ENCODE measurements at places on chromosomes 6 and 20.
A peak's percentile ranks its signal among the peaks of the same experiment; 100 is the strongest.

- DNase-seq = no peak
Measured at GRCh38 chr6:107228754-107229153, 113.4 kb upstream of the BEND3 start.

DNA sequence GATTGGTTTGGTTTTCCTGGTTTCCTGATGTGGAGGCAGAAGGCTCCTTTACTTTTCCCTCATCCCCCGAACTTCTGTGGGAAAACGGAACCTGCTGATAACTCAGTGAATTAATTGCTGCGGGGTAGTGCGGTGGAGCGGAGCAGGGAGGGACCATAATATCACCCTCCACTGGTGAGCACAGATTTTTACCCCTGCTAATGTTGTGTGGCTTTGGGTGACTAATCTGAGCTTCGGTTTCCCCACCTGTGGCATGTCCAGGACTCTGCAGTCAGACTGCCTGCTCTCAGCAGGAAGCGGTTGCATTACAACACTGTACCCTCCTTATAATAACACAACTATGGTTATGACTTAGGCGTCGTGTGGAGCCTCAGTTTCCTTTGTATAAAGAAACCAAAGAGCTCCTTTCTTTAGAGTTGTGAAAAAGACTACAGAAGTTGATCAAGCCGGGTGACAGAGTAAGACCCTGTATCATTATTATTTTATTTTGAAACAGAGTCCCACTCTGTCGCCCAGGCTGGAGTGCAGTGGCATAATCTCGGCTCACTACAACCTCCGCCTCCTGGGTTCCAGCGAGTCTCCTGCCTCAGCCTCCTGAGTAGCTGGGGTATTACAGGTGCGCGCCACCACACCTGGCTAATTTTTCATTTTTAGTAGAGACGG is 2.2 kb upstream of the ID1 start:
- DNase-seq = no peak

- peak; percentile 37 for DNase-seq
Measured at GRCh38 chr6:106511288-106512047, 117.8 kb downstream of the RTN4IP1 start.

GRCh38 chr6:30136570-30137286 is 788 bp downstream of the TRIM40 start:
- no peak for DNase-seq

DNA sequence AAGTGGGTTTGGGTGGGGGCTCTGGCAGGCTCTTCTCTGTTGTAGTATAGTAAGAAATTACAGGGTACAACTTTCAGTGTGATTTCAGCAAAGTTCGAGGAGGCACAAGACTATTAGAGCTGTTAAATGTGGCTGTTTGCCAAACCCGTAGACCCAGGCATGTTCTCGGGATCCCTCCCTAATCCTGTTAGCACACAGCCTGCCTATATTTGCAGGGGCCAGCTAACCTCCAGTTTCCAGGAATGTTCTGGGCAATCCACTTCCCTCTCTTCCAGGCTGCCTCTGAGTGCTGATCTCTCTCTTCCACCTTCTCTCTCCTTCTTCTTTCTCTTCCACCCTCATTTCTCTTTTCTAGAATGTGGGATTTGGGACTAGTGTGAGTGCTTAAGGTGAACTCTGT is 34.8 kb upstream of the ZFP64 start:
- DNase-seq = no peak

DNA sequence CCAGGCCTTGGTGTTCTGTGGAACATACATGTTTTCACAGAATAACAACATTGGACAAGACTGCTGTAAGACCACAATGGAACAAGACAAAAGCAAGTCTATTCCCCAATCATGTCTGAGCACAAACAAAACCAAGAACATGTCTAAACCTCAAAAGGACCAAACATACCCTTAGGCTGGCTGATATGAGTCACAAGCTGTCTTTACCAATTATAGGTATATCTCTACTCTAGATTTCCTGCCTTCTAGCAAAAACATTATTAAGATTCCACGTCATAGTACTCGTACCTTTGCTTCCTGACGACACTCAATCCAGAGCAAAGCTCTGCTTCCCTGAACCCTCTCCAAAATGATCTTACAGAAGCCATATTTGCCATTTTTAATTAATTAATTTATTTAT is 15.4 kb upstream of the L3MBTL1 start:
- no peak for DNase-seq

DNA sequence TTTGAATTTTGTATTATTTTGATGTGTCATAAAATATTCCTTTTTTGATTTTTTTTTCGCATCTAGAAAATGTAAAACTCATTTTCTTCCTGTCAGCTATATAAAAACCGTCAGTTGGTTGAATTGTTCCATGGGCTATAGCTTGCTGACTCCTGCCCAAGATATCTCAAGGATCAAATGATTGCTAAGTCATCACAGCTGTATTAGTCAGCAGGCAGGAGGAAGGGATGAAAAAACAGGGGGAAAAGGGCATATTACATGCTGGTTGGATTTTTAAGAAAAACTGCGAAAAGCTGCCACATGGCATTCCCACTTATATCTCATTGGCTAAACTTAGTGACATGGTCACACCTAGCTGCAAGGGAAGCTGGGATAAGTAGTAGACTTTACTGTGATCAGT is 569.9 kb downstream of the BCKDHB start:
- no peak for DNase-seq

GRCh38 chr6:35214869-35215664 is 1.3 kb downstream of the SCUBE3 start:
- DNase-seq = no peak

DNA sequence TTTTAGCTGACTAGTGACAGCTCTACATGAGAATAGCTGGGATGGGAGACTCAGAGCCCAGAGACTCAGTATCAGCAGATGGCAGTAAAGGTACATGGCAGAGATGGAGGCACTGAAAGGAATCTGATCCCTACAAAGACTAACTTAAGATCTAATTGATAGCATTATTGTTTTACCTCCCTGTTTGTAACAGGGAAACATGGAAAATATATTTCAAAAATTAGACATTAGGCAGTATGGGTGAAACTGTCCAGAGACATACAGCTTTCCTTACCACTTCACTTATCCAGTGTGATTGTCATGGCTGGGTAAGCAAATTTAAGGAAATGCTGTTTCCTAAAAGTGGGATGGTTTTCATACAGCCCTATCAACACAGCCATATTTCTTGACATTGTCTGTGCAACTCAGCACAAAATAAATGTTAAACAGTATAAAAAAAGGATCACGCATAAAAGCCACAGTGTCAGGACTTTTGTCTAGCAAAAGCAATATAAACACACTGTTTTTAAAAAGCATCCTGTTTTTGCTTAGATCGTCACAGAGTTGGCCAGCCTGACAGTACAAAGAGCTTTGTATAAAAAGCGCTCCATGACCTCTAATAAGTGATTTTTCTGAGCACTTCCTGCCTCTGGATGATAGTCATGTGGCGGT is 376.9 kb downstream of the PHF3 start:
- DNase-seq = no peak

- DNase-seq = peak; percentile 16
Measured at GRCh38 chr20:2206957-2207769, 88.6 kb upstream of the TGM3 start.

GRCh38 chr20:1702328-1702727 is 44.7 kb upstream of the SIRPG start:
- no peak for DNase-seq

- DNase-seq = no peak
Measured at GRCh38 chr20:4896119-4896702, 105.1 kb downstream of the SLC23A2 start.
